Stimulated activated CD4-positive, alpha-beta T cell treated with anti-CD3 and anti-CD28 coated beads, Interleukin-4, amount 100 ng/mL, for 1 hour (primary cell): ENCODE measurements at places on chromosomes 1 and 21.

DNA sequence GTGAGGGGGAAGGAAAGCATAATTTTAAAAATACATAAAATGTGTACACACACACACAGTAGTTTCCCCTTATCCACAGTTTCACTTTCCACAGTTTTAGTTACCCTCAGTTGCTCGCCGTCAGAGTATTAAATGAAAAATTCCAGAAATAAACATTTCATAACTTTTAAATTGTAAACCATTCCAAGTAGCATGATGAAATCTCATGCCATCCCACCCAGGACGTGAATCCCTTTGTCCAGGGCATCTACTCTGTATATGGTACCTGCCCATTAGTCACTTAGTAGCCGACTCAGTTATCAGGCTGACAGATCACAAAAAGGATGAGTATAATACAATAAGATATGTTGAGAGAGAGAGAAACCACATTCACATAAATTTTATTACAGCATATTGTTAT, 36.2 kb downstream of the EPS15 start:
- no peak for DNase-seq

DNA sequence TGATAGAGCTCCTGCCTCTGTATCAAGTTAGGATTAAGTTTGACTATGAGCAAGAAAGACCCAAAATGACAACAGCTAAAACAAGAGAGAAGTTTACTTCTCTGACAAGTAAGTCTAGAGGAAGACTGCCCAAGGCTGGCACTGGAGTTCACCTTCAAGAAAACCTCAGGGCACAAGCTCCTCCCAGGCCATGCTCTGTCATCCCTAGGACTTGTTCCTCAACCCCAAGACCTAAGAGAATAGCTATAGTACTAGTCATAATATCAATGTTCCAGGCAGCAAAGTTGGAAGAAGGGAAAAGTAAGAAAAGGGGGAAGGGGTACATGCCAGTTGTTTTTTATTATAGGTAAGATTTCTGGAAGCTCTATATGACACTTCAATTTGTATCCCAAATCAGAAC, 26.4 kb upstream of the DARS2 start:
- DNase-seq: no peak

- DNase-seq: no peak
Measured at GRCh38 chr1:30650968-30651320, 72.4 kb downstream of the MATN1 start.

DNA sequence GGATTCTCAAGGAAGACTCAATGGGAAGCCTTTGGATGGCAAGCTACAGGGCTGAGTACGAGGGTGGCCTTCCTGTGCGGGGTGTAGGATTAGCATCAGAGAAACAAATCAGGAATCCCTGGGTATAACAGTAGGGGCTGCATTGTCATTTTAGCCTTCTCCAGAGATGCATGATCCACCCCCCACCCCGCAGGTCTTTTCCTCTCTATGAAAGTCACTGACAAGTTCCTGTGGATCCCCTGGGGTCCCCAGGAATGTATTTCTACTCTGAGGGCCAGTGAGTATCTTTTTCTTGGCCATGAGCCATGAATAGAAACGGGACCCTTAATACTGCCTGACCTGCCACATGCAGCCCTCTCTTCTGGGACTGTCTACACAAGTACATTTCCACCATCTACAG, 473.0 kb upstream of the VAMP3 start:
- no peak for DNase-seq

DNA sequence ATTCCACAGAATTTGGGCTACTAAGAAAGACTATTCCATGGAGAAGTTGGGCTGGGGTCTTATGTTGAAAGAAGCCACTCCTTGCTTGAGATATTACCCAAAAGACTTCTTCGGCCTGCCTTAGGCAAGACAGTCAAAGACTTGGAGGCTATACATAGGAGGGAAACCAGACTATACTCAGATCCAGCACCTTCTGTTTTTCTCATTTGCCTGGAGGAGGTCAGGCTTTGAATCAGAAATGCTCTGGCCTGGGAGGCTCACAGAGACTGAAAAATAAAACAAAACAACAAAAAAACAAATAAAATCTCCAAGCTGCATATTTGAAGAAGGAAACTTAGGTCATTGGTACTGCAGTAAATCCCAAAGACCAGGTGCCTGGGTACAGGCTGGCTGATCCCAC, 38.4 kb upstream of the EXOSC10 start:
- DNase-seq: no peak

DNA sequence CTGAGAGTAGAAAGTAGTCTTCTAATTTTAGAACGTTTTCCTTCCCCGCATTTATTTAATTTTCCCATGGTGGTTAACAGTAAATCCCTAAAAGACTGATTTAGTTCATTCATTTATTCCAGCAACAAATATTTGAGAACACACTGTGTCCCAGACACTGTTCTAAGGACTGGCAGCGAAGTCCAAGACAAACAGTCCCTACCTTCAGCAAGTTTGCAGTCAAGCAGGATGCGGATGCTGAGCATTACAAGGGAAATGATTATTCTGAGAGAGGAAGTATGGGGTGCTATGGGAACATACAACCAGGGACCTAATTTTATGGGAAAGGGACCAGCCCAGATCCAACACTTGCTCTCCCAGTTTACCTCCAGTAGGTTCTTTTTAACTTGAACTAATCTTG, 1.2 kb upstream of the C1orf74 start:
- no peak for DNase-seq

DNA sequence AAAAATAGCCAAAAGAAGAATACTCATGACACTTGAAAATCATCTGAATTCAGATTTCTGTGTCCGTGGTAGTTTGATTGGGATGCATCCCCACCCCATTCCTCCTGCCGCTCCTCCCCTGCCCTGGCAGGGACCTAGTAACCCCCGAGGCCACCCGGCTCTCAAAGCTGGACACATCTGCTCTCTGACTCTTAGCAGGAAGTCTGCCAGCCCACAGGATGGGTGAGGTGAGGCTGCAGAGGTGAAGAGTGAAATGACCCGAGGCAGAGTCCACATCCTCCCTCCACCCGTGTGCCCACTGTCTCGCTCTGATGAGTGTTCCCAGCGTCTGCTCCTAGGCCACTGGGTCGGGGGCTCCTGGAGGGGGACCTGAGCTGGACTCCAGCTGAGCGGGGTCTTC, 308.5 kb upstream of the VAMP3 start:
- DNase-seq: no peak

DNA sequence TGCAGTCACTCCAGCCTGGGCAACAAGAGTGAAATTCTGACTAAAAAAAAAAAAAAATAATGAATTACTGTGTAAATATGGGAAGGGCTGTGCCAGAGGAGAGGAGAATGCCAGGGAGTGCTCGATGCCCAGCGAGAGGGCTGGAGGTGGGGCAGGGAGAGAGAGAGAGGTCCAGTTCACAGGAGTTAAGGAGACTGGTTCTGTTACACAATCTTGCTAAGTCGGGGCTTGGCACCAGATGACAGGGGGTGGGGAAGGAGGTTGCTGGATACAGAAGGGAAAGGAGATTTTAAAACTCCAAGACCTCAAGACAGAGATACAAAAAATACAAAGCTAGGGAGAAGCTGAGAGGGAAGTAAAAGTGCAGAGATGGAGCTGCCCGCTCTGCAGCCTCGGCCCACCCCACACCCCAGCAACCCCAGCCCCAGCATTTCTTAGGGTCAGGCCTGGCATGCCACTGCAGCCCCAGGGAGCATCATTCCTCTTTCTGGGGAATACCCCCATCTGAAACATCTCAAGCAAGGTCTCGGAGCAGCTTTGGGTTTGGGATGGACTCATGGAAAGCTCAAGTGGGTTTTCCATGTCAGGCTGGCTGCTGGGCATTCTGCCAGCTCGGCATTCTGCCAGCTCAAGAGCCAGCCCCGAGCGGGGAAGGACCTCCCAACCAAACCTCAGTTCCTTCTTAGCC, 991 bp downstream of the SELENBP1 start:
- DNase-seq: no peak

- no peak for DNase-seq
Measured at GRCh38 chr1:7218210-7218832, 433.1 kb downstream of the CAMTA1 start.

- DNase-seq: no peak
Measured at GRCh38 chr1:43705982-43706597, 1.2 kb upstream of the ST3GAL3 start.

DNA sequence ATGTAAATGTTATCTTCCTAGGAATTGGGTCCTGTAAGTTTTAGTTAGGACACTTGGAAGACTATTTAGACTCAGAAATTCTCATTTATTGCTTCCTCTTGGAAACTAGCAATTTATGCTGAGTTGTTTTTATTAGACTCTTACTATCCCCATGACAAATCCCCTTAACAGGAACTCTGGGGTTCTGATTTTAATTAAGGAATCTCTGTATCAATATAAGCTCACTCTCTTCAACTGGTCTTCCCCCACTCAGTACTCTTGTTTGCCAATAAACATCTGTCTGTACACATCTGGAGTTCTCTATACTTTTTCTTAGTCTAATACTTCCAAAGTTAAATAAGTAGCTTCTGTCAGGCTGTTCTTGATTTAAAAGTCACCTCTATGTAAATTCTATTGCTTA, 64.1 kb upstream of the TBX15 start:
- DNase-seq: no peak

DNA sequence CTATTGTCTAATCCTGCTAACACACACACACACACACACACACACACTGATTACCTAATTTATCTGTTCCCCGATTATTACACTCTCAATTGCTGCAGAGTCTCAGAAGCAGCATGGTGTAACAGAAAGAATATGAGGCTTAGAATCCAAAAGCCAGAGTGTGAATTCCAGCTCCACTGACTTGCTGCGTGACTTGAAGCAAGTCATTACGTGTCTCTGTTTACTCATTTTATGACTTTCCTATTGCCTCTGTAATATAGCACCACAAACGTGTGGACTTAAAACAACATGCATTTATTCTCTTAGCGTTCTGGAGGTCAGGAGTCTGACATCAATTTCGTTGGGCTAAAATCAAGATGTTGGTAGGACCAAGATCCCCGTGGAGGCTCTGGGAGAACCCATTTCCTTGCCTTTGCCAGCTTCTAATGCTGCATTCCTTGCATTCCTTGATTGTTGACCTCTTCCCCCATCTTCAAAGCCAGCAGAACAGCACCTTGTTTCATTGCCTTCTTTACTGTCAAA, 55.9 kb upstream of the ATP5PO start:
- DNase-seq: no peak

- no peak for DNase-seq
Measured at GRCh38 chr1:193062698-193063463, 3.5 kb downstream of the RO60 start.

DNA sequence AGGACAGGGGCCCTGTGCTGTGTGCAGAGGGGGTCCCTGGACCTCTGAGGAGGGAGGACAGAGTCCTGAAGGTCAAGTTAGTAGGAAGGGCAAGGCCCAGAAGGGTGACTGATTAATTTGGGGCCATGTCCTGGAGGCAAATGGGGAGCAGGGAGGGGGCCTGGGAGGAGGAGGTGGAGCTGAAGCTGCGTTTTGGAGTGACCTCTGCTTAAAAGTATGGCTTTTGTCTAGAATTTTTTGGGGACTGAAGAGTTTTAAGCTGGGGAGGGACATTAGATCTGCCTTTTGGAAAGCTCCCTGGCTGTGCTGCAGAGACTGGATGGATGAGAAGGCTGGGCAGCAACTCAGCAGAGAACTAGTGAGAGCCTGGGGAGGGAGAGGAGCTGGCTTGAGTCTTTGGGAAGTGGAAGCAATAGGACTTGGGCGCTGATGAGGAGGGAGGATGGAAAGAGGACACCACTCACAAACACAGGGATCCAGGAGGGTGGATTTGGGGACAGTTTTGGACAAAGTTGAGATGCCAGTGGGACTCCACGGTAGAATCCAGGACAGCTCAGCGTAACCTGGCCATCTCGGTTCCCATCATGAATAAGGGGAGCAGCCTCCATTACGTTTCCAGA, 52.9 kb downstream of the ACBD3 start:
- DNase-seq: no peak

- no peak for DNase-seq
Measured at GRCh38 chr1:41382480-41383090, 21.4 kb downstream of the FOXO6 start.

DNA sequence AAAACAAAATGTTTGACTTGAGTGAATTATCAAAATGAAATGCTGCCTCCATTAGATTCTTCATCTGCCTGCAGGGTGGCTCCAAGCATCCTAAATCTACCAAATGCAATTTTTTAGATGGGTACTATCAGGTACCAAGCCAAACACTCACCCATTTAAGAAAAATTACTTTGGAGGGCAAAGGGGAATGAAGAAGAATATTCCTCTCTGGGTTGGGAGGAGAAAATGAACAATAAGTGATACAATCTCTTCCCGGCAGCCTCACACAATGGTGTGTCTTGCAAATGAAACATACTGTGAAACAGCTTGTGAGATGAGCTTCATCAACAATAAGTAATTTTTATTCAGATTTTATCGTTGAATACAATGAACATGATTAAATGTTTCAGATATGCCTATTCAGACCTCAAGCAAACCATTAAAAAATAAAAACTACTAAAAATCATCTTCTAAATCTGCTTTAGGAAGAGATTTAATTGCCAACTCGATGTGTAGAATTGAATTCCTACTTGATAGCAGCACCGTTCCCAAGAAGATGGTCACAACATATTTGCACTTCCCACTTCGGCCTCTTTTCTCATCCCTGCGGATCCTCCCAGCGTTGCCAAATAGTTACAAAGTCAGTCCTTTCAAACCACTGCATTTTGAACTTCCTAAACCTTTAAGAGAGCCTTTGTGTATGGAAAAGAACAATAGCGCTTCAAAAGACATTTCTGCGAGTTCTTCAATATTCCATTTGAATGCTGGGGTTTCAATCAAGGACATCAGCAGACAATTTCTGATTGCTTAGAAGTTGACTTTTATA, 2.7 kb downstream of the DAB1 start:
- no peak for DNase-seq
